Natural killer cell (primary cell): ENCODE measurements at places on chromosomes 2 and 18. TPM values are rescaled to one million over a fixed set of nuclear protein-coding genes. Genes with fewer than 3 reads are reported as not detected.

Gene GNLY
- total RNA-seq = 6,542 TPM

Gene C2orf81
- 3.2 TPM for total RNA-seq

- no peaks in the 10 kb centered on the region for H3K4me1 ChIP-seq
- H3K27me3 ChIP-seq = no peaks in the 10 kb centered on the region
- no peak overlapping the region for H3K4me3 ChIP-seq
- no peak overlapping the region for H3K27ac ChIP-seq
- DNase-seq = no peak
- no peaks in the 10 kb centered on the region for H3K36me3 ChIP-seq
Observed at GRCh38 chr18:73535189-73535588, 612.4 kb downstream of the FBXO15 start.

Gene NOSTRIN
- total RNA-seq = 0.18 TPM

Gene KATNAL2
- 1.2 TPM for total RNA-seq

DNA sequence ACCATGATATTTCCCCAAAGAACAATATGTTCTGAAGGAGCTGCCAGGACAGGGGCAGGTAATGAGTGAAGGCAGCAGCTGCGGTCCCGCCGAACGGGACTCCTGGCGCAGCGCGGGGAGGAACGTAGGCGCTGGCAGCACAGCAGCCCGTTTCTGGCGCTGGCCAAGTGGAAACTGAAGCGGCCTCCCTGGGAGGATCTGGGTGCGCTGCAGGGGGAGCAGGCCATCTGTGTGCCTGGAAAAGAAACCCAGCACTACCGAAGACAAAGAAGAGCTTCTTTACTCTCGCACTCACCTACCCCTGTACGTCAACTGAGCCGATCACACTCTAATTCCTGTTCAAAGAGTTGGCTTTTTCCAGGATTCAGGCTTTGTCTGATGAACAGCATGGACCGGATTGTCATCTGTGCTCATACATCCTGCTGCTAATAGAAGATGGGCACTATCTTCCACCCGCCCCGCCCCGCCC, 11.8 kb downstream of the G6PC2 start:
- H3K4me1 ChIP-seq = peaks cover 4% of the 10 kb centered on the region
- H3K27me3 ChIP-seq = peaks cover 11% of the 10 kb centered on the region
- H3K27ac ChIP-seq = no peak overlapping the region
- DNase-seq = no peak

Gene DOK1
- 17.4 TPM for total RNA-seq

- no peaks in the 10 kb centered on the region for H3K27me3 ChIP-seq
- no peaks in the 10 kb centered on the region for H3K4me1 ChIP-seq
- H3K4me3 ChIP-seq = no peak overlapping the region
- H3K27ac ChIP-seq = no peak overlapping the region
Observed at GRCh38 chr2:133726973-133727372, 158.7 kb upstream of the NCKAP5 start.

DNA sequence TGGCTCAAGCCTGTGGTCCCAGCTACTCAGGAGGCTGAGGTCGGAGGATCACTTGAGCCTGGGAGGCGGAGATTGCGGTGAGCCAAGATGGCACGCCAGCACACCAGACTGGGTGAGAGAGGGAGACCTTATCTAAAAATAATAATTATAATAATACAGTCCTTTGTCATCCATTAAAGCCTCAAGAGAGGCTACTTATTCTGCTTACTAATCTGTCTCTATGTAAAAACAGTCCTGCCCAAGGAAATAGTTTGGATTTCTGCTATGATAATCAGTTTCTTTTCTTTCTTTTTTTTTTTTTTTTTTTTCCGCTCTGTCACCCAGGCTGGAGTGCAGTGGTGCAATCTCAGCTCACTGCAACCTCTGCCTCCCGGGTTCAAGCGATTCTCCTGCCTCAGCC, 228.3 kb downstream of the C1D start:
- no peak overlapping the region for H3K27ac ChIP-seq
- H3K4me1 ChIP-seq = no peaks in the 10 kb centered on the region
- no peak overlapping the region for H3K4me3 ChIP-seq
- H3K27me3 ChIP-seq = no peaks in the 10 kb centered on the region

DNA sequence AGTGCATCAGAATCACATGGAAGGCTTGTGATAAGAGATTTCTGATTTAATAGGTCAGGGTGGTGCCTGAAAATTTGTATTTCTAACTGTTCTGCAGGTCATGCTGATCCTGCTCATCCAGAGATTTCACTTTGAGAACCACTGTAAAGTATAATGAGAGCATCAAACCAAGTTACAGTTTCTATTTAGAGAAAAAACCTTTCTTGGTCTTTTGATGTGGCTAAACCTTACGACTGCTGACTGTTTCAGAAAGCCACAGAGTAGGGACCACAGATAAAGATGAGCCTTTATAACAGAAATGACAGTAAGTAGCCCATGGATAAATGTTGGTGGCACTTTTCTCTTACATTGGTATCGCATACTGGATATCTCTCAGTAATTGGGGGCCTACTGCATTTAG, 109.4 kb upstream of the FANCL start:
- H3K27ac ChIP-seq = no peak overlapping the region
- no peaks in the 10 kb centered on the region for H3K4me1 ChIP-seq
- no peaks in the 10 kb centered on the region for H3K36me3 ChIP-seq
- H3K4me3 ChIP-seq = no peak overlapping the region
- no peaks in the 10 kb centered on the region for H3K27me3 ChIP-seq

Gene RMC1
- 84.4 TPM for total RNA-seq
